ENCODE measurements at places on chromosomes 6 and 20. TPM values are rescaled to one million over a fixed set of nuclear protein-coding genes. Genes with fewer than 3 reads are reported as not detected.
A peak's percentile ranks its signal among the peaks of the same experiment; 100 is the strongest.

GRCh38 chr6:18099511-18099910 is 23.0 kb downstream of the NHLRC1 start:
- no peak for DNase-seq
- no peaks in the 10 kb centered on the region for H3K36me3 ChIP-seq
- no peaks in the 10 kb centered on the region for H3K4me1 ChIP-seq
- H3K4me3 ChIP-seq = no peak overlapping the region
- H3K27ac ChIP-seq = no peak overlapping the region

GRCh38 chr6:30263734-30264133 is 50.5 kb upstream of the TRIM26 start:
- no peaks in the 10 kb centered on the region for H3K27me3 ChIP-seq
- no peaks in the 10 kb centered on the region for H3K36me3 ChIP-seq
- H3K4me1 ChIP-seq = peaks cover 6% of the 10 kb centered on the region
- no peak overlapping the region for H3K27ac ChIP-seq

DNA sequence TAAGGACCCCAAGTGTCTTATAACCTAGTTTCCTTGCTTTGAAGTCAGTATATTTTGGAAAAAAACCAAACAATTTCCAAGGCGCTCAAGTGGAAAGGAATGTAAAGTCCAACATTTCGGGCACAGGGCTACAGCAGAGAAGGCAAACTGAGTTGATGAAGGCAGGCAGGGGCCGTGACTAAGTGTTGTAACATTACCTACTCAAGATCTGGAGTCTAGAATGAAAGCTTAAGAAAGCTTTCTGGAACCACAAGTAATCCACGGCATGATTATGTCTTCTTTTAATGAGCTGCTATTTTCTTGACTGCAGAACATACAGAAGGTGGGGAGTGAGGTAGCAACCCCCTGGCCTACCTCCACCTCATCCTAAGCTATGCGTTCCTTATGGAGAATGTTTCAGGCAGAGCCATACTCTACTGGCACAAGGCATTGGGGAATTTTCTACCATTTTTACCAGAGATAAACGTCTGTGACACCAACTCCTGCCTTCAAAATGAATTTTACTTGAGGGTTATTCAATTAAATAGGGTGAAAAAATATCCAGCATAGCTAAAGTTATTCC is 4.3 kb downstream of the PPP1R10 start:
- DNase-seq = no peak
- H3K27ac ChIP-seq = peak overlapping the region; percentile 94
- H3K4me1 ChIP-seq = peaks cover 63% of the 10 kb centered on the region
- H3K27me3 ChIP-seq = no peaks in the 10 kb centered on the region

GRCh38 chr20:5592165-5592564 is 158.0 kb upstream of the SHLD1 start:
- DNase-seq = no peak
- no peaks in the 10 kb centered on the region for H3K27me3 ChIP-seq
- H3K27ac ChIP-seq = peak overlapping the region; percentile 61
- peaks cover 18% of the 10 kb centered on the region for H3K36me3 ChIP-seq

GRCh38 chr6:29965873-29966601 is 23.7 kb downstream of the HLA-A start:
- H3K4me1 ChIP-seq = peaks cover 50% of the 10 kb centered on the region
- no peaks in the 10 kb centered on the region for H3K36me3 ChIP-seq
- DNase-seq = peak; percentile 82
- H3K27ac ChIP-seq = peak overlapping the region; percentile 65
- H3K27me3 ChIP-seq = no peaks in the 10 kb centered on the region

The SMPDL3A gene
- total RNA-seq = not detected

The MRPS26 gene
- total RNA-seq = 32.2 TPM

The ALDH5A1 gene
- total RNA-seq = 13.0 TPM

- no peak overlapping the region for H3K4me3 ChIP-seq
- H3K27me3 ChIP-seq = no peaks in the 10 kb centered on the region
- no peak for DNase-seq
- no peaks in the 10 kb centered on the region for H3K36me3 ChIP-seq
These were observed 1.3 kb upstream of the PPP1R3G start for GRCh38 chr6:5083813-5084359.

DNA sequence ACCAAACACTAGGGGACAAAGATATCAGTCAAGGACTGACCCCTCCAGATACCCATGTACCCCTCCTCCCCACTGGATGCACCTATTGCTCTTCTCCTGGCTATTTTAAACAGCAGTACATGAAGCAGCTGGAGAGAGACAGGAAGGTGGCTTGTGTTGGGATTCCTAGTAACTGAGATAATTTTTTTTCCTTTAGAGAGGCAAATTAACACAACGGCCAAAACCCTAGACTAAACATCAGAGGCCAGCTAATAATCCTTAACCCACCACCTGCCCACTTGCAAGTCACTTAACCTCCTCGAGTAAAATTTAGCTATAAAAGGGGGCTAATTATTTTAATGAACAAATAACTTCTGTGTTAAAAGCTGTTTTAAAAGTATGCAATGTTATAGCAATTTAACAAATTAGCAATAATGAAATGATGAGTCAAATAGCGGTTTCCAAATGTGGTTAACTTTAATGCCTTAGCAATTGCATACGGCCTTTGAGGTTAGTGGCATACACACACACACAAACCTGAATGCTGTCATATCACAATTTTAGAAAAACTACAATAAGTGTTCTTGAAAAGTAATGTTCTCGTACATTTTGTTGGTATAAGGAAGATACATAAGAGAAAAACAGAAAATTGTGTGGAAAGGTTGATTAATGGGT is 151.7 kb downstream of the FRK start:
- H3K27me3 ChIP-seq = no peaks in the 10 kb centered on the region
- H3K27ac ChIP-seq = no peak overlapping the region
- H3K4me3 ChIP-seq = no peak overlapping the region
- no peak for DNase-seq
- H3K4me1 ChIP-seq = no peaks in the 10 kb centered on the region

The F13A1 gene
- 0.44 TPM for total RNA-seq

The SAMD10 gene
- 7.4 TPM for total RNA-seq

DNA sequence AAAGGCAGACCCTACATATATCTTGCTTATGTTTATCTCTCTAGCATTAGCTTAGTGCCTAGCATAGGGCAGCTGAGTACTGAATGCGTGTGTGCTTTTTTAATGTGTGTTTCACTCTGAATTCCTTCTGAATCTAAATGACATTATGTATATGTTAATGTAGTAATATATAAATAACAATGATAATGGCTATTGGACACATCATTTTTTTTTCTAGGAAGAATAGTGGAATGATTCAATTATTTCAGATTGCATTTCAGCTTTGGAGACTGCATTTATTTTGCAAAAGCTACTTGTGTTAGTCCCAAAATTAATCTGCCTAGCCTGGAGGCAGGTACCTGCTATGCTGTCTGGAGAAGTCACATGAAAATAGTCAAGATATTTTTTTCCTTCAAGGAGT is 371.8 kb downstream of the GRIK2 start:
- H3K4me3 ChIP-seq = no peak overlapping the region
- H3K36me3 ChIP-seq = no peaks in the 10 kb centered on the region
- no peaks in the 10 kb centered on the region for H3K4me1 ChIP-seq
- no peaks in the 10 kb centered on the region for H3K27me3 ChIP-seq

GRCh38 chr6:118524686-118525085 is 23.4 kb upstream of the PLN start:
- H3K36me3 ChIP-seq = peaks cover 3% of the 10 kb centered on the region
- H3K4me1 ChIP-seq = peaks cover 6% of the 10 kb centered on the region
- H3K4me3 ChIP-seq = no peak overlapping the region
- no peaks in the 10 kb centered on the region for H3K27me3 ChIP-seq
- DNase-seq = no peak

DNA sequence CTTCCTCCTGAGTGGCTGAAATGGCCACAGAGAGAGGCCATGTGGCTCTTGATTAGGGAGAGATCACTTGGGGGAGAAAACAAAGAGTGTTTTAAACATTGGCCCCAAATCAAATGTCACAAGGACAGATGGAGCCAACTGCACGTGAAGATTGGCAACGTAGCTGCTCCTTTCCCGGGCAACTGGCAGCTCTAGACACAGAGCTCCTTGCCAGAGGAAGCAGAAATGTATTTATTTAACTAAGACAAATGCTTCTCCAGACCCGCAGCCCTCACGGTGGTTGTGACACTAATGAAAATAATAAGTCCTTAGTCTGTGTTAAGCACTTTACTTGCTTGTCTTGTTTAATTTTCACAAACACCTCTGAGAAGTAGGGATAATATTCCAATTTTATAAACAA is 49.6 kb upstream of the DSN1 start:
- H3K36me3 ChIP-seq = no peaks in the 10 kb centered on the region
- DNase-seq = no peak
- no peaks in the 10 kb centered on the region for H3K27me3 ChIP-seq

The SYCP2L gene
- total RNA-seq = not detected

DNA sequence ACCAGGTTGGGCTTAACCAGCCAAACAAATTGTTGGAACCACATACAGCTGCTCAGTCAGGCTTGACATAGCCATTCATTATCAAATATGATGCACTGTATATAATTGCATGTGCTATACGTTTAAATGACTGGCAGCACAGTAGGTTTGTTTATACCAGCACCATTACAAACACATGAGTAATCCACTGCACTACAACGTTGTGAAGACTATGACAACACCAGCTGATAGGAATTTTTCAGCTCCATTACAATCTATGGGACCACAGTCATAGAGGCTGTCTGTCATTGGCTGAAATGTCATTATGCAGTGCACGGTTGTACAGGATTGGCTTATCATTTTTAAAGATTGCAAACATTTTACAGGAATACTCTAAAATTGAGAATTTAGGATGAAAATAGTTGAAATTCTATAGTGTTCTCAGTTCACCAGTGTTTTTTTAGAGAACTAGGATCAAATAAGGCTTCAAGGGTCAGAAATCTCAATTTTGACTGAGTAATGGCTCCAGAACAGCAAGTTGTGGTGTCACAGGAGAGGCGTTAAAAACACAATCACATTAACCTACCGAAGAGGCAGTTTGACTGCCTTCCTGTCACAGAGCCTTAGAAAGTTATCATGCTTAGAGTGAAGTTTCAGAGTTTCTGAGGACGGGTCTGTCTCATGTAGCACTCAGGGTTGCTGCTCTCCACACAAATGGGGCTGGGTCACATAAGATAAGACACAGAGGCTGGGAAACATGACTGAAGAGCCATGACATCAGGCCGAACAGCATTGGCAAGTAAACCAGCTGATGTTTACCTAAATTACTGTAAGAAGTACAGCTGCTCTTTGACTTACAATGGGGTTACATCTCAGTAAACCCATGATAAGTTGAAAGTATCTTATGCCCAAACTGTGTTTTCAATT is 60.7 kb upstream of the SMLR1 start:
- H3K4me1 ChIP-seq = no peaks in the 10 kb centered on the region
- no peaks in the 10 kb centered on the region for H3K36me3 ChIP-seq
- no peak overlapping the region for H3K27ac ChIP-seq
- H3K4me3 ChIP-seq = no peak overlapping the region
- no peak for DNase-seq

The CCDC170 gene
- total RNA-seq = 0.23 TPM

The ADGRB3 gene
- not detected for total RNA-seq

- H3K27me3 ChIP-seq = no peaks in the 10 kb centered on the region
- H3K4me1 ChIP-seq = no peaks in the 10 kb centered on the region
- DNase-seq = no peak
- H3K27ac ChIP-seq = no peak overlapping the region
- H3K36me3 ChIP-seq = no peaks in the 10 kb centered on the region
These were observed 549.8 kb downstream of the PRKN start for GRCh38 chr6:162177746-162178145.

GRCh38 chr6:110547266-110547964 is 71.0 kb upstream of the SLC22A16 start:
- H3K36me3 ChIP-seq = no peaks in the 10 kb centered on the region
- no peak for DNase-seq
- no peak overlapping the region for H3K4me3 ChIP-seq

The KCNQ2 gene
- not detected for total RNA-seq

The GDAP1L1 gene
- total RNA-seq = not detected

DNA sequence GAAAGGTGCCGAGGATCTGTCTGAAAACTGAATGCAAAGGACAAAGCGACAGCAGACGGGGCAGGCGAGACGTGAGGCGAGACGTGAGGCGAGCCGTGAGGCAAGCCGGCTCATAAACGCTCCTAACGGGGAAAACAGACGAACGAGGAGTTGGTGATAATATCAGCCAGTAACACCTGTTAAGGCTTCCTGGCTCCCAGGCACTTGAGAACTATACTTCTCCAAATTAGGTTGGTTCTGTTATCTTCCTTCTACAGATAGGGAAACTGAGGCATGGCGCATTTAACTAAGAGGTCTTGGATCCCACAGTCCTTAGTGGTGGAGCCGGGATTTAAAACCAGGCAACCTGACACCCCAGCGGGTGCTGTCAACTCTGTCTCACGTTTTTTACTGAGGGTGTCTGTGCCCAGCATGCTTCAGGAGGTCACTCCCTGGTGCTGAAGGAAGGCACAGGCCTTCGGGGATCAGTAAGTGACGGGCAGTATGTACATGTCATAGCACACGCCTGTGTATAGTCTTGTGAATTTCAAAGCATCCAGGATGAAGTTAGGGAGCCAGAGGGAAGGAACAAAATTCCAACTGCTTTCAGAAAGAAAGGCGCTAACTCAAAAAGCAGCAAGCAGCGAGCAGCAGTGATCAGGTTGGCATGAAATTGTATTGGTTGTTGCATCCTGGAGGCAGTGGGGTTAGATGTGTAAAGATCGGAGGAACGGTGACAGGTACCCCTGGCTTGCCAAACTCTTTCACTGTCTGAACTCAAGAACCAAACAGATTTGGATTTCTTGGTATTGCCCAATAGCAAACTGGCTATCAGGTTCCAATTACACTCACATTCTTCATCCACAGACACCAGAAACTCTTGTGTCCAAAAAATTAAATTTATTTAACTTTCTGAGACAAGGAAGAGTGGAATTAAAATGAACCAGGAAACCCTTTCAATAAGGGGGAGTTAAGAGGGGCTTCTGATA is 318.7 kb downstream of the THBS2 start:
- DNase-seq = no peak
- H3K4me1 ChIP-seq = no peaks in the 10 kb centered on the region
- H3K36me3 ChIP-seq = no peaks in the 10 kb centered on the region
- H3K27me3 ChIP-seq = no peaks in the 10 kb centered on the region

DNA sequence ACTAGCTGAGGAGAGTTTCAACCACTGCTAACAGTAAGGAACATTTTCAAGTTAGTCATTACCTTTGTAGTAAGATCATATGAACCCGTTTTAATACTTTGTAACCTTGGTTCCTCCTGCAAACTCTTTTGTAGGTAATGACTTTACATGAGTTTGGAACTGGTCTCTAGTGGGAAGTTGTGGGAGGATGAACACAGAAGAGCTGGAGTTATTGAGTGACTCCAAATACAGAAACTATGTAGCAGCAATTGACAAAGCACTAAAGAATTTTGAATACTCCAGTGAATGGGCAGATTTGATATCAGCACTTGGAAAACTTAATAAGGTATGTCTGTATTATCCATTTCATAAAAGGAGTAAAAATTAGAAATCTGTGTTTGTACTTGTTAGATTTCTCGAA is 29.3 kb downstream of the DOP1A start:
- H3K36me3 ChIP-seq = no peaks in the 10 kb centered on the region
- H3K27me3 ChIP-seq = no peaks in the 10 kb centered on the region
- H3K4me1 ChIP-seq = no peaks in the 10 kb centered on the region
- H3K27ac ChIP-seq = no peak overlapping the region

The ABHD16B gene
- total RNA-seq = not detected

The CLIC1 gene
- 91.0 TPM for total RNA-seq

Data from CD4-positive, alpha-beta memory T cell (primary cell).